ENCODE measurements at places on chromosomes 3 and 15. TPM values are rescaled to one million over a fixed set of nuclear protein-coding genes. Genes with fewer than 3 reads are reported as not detected.

- H3K4me3 ChIP-seq = no peak overlapping the region
- H3K4me1 ChIP-seq = no peaks in the 10 kb centered on the region
- H3K27me3 ChIP-seq = no peaks in the 10 kb centered on the region
- H3K27ac ChIP-seq = no peak overlapping the region
- DNase-seq = no peak
Observed at GRCh38 chr15:22902046-22902445, 63.6 kb downstream of the NIPA2 start.

DNA sequence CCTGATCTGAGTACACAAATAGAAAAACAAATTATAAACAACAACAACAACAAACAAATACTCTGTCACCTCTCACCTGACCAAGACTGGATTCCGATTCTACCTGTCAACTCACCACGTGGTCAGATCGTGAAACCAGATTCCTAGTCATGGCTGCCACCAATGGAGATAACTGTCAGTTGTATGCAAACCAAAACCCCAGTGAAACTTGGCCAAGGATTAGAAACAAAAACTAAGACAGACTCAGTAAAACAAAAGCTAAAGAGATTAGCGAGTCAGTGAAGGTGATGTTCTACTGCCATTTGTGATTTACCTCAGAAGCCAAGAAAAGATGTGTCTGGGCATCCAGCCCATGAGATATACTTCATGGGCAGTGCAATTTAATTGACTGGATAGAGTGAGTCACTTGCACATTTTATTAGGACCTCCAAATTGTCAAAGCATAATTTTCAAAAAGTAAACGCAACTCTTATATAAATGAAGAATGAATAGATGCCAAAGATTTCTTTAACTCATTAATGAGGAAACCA, 31.1 kb downstream of the PHLDB2 start:
- peaks cover 43% of the 10 kb centered on the region for H3K36me3 ChIP-seq
- peaks cover 57% of the 10 kb centered on the region for H3K4me1 ChIP-seq
- H3K27ac ChIP-seq = no peak overlapping the region
- no peak for DNase-seq

DNA sequence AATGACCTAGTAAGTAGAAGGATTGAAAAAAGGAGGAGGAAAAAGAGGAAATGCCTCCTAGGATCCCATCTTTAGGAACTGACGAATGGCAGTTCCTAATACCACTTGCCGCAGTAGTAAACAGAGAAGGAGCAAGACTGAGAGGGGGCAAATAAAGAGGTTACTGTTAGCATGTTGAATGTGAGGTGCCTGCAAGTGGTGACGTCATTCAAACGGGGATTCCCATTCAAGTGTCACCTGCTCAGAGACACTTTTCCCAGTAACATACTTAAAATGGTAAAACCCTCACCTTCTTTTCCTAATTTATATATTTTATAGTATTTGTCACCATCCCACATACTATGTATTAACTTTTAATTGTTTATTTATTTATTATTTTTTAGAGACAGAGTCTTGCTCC, 178.9 kb downstream of the IL5RA start:
- H3K27ac ChIP-seq = no peak overlapping the region
- no peak overlapping the region for H3K4me3 ChIP-seq
- H3K36me3 ChIP-seq = no peaks in the 10 kb centered on the region
- no peak for DNase-seq

DNA sequence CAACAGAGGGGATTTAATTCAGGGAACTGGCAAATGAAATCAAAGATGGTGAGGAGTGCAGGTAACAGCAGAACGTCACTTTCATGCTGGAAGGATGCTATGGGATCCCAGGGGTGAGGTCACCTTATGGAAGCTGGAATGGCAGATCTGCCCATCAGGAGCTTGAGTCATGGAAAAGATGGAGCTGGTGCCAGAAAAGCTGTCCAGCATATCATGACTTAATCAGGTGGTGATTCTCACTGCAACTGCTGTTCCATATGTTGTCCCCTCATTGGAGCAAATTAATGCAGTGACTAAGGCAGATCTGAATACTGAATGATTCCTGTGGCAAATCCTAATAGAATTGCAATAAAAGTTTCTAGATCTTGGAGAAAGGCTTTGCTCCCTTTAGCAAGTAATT, 38.4 kb downstream of the HHLA2 start:
- H3K4me1 ChIP-seq = no peaks in the 10 kb centered on the region
- no peak overlapping the region for H3K27ac ChIP-seq
- DNase-seq = no peak
- no peak overlapping the region for H3K4me3 ChIP-seq

DNA sequence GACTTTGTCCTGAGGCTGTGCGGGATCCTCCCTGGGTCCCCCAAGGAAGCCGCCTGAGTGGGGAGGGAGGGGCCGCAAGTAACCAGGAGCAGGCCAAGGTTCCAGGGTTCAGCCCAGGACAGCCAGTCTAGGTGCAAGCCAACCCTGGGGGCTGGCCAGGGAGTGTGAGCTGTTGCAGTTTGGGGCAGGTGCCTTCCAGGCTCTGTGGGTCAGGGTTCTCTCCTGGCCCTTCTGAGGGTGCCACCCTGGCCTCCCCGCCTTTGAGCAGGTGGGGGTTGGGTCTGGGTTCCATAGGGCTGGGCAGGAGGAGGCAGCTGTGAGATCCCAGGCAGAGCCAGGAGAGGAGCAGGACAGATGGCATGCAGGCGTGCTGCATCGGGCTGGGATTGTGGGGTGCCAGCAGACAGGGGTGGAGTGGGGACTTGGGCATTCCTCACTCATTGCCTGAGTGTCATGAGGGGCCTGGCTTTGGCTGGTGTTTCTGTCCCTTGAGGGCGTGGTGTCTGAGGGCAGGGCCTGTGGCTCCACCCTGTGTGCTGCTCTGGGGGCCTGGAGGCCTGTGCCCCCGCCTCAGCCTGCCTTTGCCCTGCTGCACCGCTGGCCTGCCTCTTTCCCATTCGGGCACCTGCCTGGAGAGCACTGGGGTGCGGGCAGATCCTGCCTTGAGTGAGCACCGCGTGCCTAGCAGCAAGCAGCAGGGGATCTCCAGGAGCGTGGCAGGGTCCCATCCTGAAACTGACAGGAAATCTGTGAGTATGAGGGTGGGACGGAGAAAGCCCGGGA, 18.4 kb downstream of the KLF13 start:
- H3K27ac ChIP-seq = peak overlapping the region; percentile 80
- H3K4me1 ChIP-seq = peaks cover 100% of the 10 kb centered on the region
- peaks cover 16% of the 10 kb centered on the region for H3K36me3 ChIP-seq
- H3K4me3 ChIP-seq = peak overlapping the region; percentile 10
- no peaks in the 10 kb centered on the region for H3K27me3 ChIP-seq

- peaks cover 11% of the 10 kb centered on the region for H3K4me1 ChIP-seq
- DNase-seq = peak; percentile 81
- no peak overlapping the region for H3K4me3 ChIP-seq
- no peaks in the 10 kb centered on the region for H3K36me3 ChIP-seq
- H3K27ac ChIP-seq = peak overlapping the region; percentile 73
- H3K27me3 ChIP-seq = no peaks in the 10 kb centered on the region
Observed at GRCh38 chr3:177358091-177358976, 161.1 kb upstream of the TBL1XR1 start.

- H3K4me3 ChIP-seq = no peak overlapping the region
- DNase-seq = no peak
- peaks cover 13% of the 10 kb centered on the region for H3K27me3 ChIP-seq
- no peak overlapping the region for H3K27ac ChIP-seq
Observed at GRCh38 chr15:68442041-68442440, 10.1 kb upstream of the ITGA11 start.

GRCh38 chr15:43329217-43329959, 985 bp downstream of the LCMT2 start:
- peaks cover 25% of the 10 kb centered on the region for H3K4me1 ChIP-seq
- H3K4me3 ChIP-seq = peak overlapping the region; percentile 69
- H3K36me3 ChIP-seq = peaks cover 12% of the 10 kb centered on the region
- H3K27ac ChIP-seq = peak overlapping the region; percentile 93
- H3K27me3 ChIP-seq = no peaks in the 10 kb centered on the region

- no peak for DNase-seq
- no peaks in the 10 kb centered on the region for H3K4me1 ChIP-seq
- H3K27me3 ChIP-seq = no peaks in the 10 kb centered on the region
- H3K4me3 ChIP-seq = no peak overlapping the region
Observed at GRCh38 chr15:70049701-70050301, 47.9 kb downstream of the TLE3 start.

DNA sequence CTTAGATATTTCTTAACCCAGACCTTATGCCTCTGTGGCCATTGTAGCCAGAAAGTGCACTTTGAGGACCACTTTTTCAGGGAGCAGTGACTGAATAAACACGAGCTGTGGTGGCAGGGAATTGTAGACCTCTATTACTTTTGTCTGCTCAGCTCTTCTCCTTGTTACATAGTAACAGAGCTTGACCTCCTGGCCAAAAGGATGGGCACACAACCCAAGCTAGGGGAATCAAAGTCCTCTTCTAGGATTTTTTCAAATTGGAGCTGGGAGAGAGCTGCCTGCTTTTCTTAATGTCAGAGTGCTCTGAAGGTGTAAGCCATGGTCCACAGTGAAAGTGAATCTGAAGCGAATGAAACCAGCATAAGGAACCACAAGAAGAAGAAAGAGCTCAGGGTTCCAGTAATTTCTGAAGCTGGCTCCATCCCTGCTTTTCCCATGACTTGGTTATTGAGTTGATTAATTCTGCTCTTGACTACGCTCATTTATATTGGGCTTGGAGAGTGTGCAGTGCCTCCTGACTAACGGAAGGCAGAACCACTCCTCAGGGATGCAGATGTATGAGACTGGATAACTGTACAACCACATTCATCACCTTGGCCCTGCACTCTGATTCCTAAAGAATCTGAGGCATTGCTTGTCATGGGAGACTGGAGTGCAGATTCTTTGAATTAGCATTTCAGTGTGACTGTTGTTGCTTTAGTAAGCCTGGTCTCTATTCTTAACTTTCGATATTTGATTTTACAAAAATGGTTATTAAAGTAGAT, 60.9 kb downstream of the TLNRD1 start:
- H3K4me3 ChIP-seq = no peak overlapping the region
- H3K36me3 ChIP-seq = no peaks in the 10 kb centered on the region
- H3K27me3 ChIP-seq = no peaks in the 10 kb centered on the region
- DNase-seq = no peak
- no peak overlapping the region for H3K27ac ChIP-seq

- no peaks in the 10 kb centered on the region for H3K4me1 ChIP-seq
- no peaks in the 10 kb centered on the region for H3K27me3 ChIP-seq
- DNase-seq = no peak
- H3K27ac ChIP-seq = no peak overlapping the region
Observed at GRCh38 chr3:175222356-175222755, 363.2 kb downstream of the NAALADL2 start.

DNA sequence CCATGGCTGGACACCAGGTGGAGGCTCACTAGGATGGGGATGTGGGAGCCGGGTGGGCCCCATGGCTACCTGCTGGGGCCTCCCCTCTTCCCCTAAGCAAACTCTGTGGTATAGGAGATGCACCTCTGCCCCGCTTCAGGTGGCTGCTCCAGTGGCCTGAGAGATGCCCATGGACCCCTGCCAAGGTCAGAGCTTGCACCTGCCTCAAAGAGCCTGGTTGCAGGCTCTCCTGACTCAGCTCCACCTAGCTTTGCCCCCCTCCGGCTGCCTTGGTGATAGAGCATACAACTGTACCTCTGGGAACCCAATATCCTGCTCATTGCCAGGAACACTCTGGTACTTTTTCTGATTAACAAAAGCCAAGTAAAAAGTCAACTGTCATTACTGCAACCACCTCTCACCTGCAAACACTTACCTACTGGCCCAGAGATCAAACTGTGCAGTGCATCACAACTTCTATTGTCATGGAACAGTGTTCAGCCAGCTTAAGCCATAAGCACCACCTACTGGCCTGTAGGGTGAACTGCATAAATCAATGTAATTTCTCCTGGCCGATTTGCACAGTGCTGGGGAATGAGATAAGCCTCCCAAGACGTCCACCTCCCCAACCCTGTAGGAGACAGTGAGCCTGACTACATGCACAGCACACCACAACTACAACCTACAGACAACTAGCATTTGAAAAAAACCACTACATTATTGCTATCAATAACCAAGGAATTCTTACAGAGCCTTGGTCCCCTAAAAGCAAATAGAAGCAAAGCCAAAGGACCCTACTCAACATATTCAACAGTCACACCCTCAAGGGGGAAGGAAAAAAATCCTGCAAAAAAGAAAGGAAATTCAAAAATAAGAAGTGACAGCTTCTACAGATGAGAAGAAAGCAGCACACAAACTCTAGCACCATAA, 352.4 kb upstream of the ARHGEF26 start:
- no peak overlapping the region for H3K4me3 ChIP-seq
- no peaks in the 10 kb centered on the region for H3K27me3 ChIP-seq
- H3K27ac ChIP-seq = no peak overlapping the region
- no peaks in the 10 kb centered on the region for H3K4me1 ChIP-seq
- DNase-seq = no peak

- H3K27me3 ChIP-seq = no peaks in the 10 kb centered on the region
- no peak overlapping the region for H3K4me3 ChIP-seq
- H3K36me3 ChIP-seq = no peaks in the 10 kb centered on the region
- no peak for DNase-seq
- no peak overlapping the region for H3K27ac ChIP-seq
- no peaks in the 10 kb centered on the region for H3K4me1 ChIP-seq
Observed at GRCh38 chr3:132321304-132321703, 4.1 kb downstream of the ACP3 start.

DNA sequence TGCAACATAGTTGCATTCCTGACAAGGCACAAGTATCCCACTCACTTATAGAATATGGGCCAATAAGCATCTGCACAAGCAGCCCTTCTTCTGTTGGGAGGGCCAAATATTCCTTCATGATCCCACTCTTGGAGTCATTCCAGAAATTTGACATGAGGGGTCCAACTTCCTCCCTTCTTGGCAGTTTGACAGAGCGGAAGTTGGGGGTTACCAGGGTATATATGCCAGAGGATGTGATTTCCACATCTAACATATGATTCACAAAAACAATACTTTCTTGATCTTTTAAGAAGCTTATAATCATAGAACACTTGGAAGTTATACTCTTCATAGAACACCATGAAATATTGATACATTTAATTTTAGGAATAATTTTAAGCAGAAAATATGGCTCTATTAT, 100.9 kb upstream of the CRBN start:
- DNase-seq = no peak
- no peaks in the 10 kb centered on the region for H3K36me3 ChIP-seq
- no peaks in the 10 kb centered on the region for H3K27me3 ChIP-seq
- H3K4me3 ChIP-seq = no peak overlapping the region

- H3K27ac ChIP-seq = no peak overlapping the region
- H3K27me3 ChIP-seq = no peaks in the 10 kb centered on the region
- no peaks in the 10 kb centered on the region for H3K4me1 ChIP-seq
Observed at GRCh38 chr3:851098-851790, 241.6 kb upstream of the CNTN6 start.

- no peak overlapping the region for H3K4me3 ChIP-seq
- H3K4me1 ChIP-seq = peaks cover 4% of the 10 kb centered on the region
- H3K36me3 ChIP-seq = no peaks in the 10 kb centered on the region
- H3K27ac ChIP-seq = no peak overlapping the region
- DNase-seq = no peak
Observed at GRCh38 chr3:56688191-56688590, 5.1 kb upstream of the TASOR start.

The CYP8B1 gene
- total RNA-seq = not detected

The CHRNA7 gene
- total RNA-seq = 0.81 TPM

The MORC1 gene
- total RNA-seq = not detected

The P4HTM gene
- 34.6 TPM for total RNA-seq

The ATP11B gene
- 30.9 TPM for total RNA-seq

The MUC20 gene
- total RNA-seq = 5.2 TPM

The WDR93 gene
- total RNA-seq = not detected

The IP6K2 gene
- 29.2 TPM for total RNA-seq

The OIP5 gene
- total RNA-seq = not detected

The FRMD5 gene
- total RNA-seq = 70.2 TPM

The LYSMD4 gene
- 9.1 TPM for total RNA-seq

The SCN5A gene
- 150 TPM for total RNA-seq
